ENCODE measurements at places on chromosomes 6 and 20. TPM values are rescaled to one million over a fixed set of nuclear protein-coding genes. Genes with fewer than 3 reads are reported as not detected.

BPIFB4 gene
- 0.23 TPM for total RNA-seq

EDN3 gene
- total RNA-seq, result not detected

XRN2 gene
- total RNA-seq, result 70.1 TPM

CFAP61 gene
- not detected for total RNA-seq

SMLR1 gene
- not detected for total RNA-seq

C2 gene
- total RNA-seq, result 0.90 TPM

RSPO3 gene
- 26.9 TPM for total RNA-seq

BAG2 gene
- total RNA-seq, result 5.3 TPM

DOP1A gene
- total RNA-seq, result 43.5 TPM

SOBP gene
- 2.2 TPM for total RNA-seq

LAMA2 gene
- 86.1 TPM for total RNA-seq

RAE1 gene
- total RNA-seq, result 26.7 TPM

DDO gene
- total RNA-seq, result 1.7 TPM

MTCH1 gene
- 309 TPM for total RNA-seq

FAM83D gene
- 5.6 TPM for total RNA-seq

SLC22A16 gene
- not detected for total RNA-seq

CGA gene
- not detected for total RNA-seq

EPB41L1 gene
- 14.1 TPM for total RNA-seq

SNAI1 gene
- total RNA-seq, result 2.9 TPM

C20orf141 gene
- not detected for total RNA-seq

TRAPPC3L gene
- not detected for total RNA-seq

CST9 gene
- not detected for total RNA-seq

ID4 gene
- total RNA-seq, result 43.5 TPM

GSTA2 gene
- total RNA-seq, result not detected

COL9A1 gene
- total RNA-seq, result not detected

CDKN1A gene
- 268 TPM for total RNA-seq

NDRG3 gene
- 16.5 TPM for total RNA-seq

CUL7 gene
- total RNA-seq, result 44.7 TPM

DACT2 gene
- total RNA-seq, result 0.82 TPM

VARS2 gene
- 15.7 TPM for total RNA-seq

PRPH2 gene
- total RNA-seq, result 2.2 TPM

NKX2-4 gene
- under 0.01 TPM for total RNA-seq

IRAK1BP1 gene
- total RNA-seq, result 2.2 TPM

RIPOR3 gene
- 1.1 TPM for total RNA-seq

AKAP12 gene
- total RNA-seq, result 65.8 TPM

POU5F1 gene
- not detected for total RNA-seq

LY6G6C gene
- not detected for total RNA-seq

CALHM6 gene
- 0.23 TPM for total RNA-seq

ENPP5 gene
- 0.08 TPM for total RNA-seq

OPRL1 gene
- total RNA-seq, result 2.3 TPM

ULBP3 gene
- total RNA-seq, result 5.0 TPM

PRRT1 gene
- total RNA-seq, result 0.12 TPM

OPRM1 gene
- total RNA-seq, result not detected

GGTLC1 gene
- not detected for total RNA-seq

FUT9 gene
- not detected for total RNA-seq

ASIP gene
- total RNA-seq, result not detected
